ENCODE measurements at places on chromosomes 5 and 9. TPM values are rescaled to one million over a fixed set of nuclear protein-coding genes. Genes with fewer than 3 reads are reported as not detected.

PCDHB2 gene
- total RNA-seq = not detected

GRCh38 chr5:110177729-110178128, 488.0 kb downstream of the MAN2A1 start:
- DNase-seq = no peak

DNA sequence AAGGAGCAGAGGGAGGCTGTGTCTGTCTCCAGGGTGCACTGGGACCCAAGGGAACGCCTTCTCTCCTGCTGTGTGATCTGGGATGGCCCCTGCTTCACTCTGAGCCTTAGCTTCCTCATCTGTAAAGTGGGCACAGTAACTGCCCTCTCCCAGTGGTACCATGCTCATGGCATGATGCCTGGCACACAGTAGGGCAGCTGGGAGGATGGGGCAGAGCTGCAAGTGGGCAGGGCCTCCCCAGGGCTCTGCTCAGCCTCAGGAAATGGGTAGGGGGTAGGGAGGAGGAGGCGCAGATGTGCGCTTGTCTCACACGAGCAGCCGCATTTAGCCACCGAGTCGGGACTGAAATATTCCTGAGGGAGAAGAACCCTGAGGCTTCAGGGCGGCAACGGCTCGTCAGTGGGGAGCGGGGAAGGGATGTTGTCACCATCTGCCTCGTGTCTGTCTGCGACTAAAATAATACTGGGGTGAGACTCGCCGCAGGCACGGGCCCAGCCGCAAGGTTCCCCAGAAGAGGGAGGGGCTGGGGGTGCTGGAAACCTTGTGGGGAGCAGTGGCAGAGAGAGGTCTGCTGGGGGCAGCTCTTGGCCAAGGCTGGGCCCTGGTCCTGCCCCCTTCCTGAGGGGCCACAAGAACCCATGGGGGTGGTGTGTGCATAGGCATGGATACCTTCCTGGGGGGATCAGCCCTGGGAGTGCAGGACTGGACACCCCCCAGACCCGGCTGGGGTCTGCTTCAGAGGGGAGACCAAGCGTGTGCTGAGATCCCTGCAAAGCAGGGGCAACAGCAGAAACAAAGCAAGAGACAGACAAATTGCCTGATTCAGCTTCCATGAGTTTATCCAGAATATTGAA, 55.2 kb upstream of the PSD2 start:
- DNase-seq = no peak

- no peak for DNase-seq
Observed at GRCh38 chr9:129484352-129485000, 136.4 kb downstream of the C9orf50 start.

DNA sequence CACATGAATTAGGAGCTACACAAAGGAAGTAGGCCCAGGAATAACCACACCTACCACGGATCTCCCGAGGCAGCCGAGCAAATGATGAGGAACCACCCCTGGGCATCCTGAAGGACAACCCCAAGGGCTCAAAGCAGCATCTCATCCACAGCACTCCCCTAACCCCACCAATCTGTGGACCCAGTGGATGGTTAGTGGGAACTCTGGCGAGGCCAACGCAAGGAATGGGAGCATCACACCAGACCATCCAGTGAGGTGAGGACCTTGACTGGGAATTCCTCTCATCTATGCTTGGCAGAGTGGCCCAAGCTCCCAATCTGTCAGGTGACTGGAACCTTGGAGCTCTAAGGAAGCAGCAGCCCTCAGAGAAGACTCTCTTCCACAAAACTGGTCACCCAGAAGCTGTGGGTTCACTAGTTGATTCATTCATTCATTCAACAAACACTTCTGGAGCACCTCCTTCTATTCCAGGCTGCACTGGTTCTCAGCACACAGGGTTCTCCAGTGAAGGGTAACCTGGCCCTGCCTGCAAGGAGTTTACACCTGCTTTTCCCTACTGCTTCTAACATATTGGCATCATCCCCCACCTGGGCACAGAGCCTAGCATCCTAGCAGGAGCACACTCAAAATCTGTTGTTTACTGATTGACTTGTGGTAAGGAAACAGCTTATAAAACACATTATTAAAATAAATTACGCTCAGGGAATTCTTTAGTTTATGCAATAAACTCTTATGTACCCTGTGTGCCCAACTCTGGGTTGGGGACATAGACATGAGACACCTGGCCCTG, 4.9 kb downstream of the ACSL6 start:
- no peak for DNase-seq

All from naive thymus-derived CD4-positive, alpha-beta T cell (primary cell).